ENCODE measurements at places on chromosomes 3 and 15.

DNA sequence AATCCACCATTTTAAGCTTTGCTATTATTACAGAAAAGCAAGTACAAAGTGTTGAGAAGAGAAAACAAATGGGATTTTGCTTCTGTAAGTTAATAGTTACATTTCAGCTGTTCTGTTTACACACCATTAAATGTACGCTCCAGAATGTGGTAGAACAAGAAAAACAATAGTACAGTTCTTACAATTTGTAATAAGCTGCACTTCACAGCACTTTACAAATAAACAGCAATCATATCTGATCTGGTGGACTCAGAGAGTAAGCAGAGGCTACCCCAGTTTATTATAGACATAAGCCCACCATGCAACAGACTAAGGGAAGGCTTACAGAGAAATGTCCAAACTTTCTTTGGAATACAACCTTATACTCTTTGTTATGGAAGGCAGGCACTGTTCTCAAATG is 126.4 kb downstream of the OXSM start:
- no peak for ATAC-seq

- ATAC-seq = no peak
Observed at GRCh38 chr3:45043728-45044299, 17.7 kb downstream of the CLEC3B start.

DNA sequence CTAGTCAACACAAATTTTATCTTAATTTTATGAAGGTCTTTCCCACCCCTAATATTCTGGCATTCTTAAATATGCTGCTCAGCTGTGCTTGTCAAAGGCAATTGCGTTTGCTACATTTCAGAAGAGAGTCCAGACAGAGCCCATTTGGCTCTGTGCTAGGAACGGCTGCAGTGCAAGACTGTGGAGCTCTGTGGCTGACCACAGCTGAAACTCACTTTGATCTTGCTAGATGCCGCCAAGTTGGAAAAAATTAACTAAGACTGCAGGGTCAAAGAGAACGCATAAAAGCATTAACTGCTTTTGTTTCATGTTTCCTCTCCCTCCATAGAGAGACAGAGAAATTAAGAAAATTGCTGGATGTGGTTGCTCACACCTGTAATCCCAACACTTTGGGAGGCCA is 7.6 kb upstream of the PPP1R2 start:
- ATAC-seq = no peak

GRCh38 chr3:66106788-66107187 is 68.1 kb upstream of the MAGI1 start:
- ATAC-seq = no peak

GRCh38 chr3:132549169-132549568 is 47.9 kb upstream of the ACKR4 start:
- ATAC-seq = no peak

DNA sequence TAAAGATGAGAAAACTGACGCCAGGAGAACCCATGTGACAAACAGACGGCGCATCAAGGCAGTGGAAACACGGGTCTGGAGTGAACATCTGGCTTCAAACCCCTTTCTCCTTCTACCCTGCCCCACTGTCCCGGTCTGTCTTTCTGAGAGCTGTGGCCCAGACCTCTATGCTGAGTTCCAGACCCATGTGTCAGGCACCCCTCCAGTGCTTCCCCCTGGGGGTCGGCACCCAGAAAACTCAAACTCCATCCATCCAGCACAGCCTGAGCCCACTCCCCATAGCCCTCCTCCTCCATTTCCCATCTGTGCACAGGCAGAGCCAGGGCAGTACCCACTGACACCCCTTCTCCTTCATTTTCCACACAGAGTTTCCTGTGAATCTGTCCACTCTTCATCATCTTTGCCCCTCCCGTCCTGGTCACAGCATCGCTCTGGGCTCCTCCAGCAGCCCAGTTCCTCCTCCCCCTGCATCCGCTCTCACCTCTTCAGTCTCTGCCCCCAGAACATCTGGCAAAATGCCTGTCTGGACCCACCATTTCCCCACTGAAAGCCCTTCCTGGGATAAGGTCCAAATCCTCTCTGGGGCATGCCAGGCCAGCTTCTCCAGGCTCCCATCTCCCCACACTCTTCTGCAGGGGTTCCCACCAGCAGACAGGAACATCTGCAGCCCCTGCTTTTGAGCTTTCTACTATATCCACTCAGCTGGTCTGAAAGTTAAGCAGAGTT is 2.9 kb downstream of the FAM240A start:
- no peak for ATAC-seq

- ATAC-seq = no peak
Observed at GRCh38 chr3:56899851-56900250, 98.1 kb upstream of the ARHGEF3 start.

DNA sequence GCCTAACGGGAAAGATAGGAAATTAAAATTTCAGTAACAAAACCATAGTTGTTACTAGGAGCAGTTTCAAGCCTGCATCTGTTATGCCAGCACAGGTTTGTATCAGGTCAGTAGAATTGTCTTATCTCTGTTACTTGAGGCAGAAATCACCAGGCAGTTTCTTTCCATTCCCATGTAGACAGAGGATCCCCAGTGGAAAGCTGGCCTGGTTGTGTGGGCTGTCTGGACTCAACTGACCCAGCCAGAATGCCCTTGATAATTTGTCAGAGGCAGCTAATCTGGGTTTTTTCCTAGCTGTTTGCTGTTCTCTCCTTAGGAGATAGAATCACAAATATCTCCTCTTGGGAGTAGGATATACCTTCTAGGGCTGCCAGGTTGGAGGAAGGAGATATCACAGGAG is 1044.7 kb downstream of the IGSF11 start:
- no peak for ATAC-seq

DNA sequence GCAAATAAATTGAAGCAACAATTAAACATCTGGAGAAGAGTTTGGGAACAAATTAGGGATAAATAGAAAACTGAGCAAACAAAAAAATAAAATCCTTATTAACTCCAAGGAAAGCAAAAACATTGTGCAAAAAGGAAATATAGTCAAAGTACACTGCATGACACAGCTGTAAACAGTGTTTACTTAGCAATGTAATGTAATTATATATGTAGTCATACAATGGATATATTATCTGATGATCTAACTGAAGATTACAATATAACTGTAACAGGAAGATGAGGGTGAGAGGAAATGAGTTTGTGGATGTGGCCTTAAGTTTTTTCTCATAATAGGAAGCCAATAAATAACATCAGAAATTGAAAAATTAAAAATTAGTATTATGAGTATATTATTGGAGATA is 42.5 kb downstream of the SCN10A start:
- ATAC-seq = no peak

DNA sequence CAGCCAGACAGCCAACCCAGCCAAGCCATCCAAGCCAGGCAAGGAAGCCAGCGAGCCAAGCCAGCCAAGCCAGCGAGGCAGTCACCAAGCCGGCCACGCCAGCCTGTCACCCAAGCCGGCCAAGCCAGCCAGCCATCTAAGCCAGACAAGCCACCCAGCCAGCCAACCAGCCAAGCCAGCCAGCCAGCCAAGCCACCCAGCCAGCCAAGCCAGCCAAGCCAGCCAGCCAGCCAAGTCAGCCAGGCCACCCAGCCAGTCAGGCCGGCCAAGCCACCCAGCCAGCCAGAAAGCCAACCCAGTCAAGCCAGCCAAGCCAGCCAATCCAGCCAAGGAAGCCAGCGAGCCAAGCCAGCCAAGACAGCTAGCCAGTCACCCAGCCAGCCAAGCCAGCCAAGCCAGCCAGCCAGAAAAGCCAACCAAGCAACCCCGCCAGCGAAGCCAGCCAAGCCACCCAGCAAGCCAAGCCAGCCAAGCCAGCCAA is 201.2 kb downstream of the GOLGA6L6 start:
- ATAC-seq = peak; percentile 49

DNA sequence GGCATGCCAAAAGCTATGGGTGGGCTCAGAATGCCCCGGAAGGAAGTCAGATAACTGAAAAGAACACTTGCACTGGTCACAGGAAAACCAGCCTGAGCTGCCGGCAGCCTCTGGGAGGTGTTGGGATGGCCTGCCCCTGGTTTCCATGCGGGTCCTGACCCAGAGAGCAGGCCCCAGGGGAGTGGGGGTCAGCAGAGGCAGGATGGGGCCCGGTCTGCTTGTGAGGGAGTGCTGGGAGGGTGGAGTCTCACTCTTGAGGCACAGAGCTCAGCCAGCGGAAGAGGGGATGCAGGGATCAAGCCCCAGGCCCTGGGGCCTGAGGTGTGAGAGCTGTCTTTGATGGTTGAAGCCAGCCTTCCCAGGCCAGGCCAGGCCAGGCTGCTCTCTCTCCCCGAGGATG is 2.4 kb upstream of the RPUSD3 start:
- ATAC-seq = no peak

DNA sequence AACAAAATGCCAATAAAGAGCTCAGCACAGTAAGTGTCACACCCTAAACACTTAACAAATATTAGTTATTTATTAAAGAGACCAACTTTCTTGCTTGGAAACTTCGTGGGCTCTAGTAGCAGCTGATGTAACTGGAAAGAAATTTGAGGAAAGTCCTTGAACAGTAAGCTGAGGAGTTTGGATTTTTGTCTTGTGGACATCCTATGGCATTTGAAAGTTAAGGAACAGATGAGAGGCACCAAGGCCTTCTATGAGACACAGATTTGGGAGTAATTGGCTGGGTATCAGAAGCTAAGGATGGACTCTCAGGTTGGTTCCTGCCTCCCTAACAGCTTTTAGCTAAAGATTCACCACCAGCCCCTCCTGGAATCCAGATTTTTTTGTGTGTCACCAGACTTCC is 59.7 kb upstream of the FILIP1L start:
- ATAC-seq = no peak

- ATAC-seq = no peak
Observed at GRCh38 chr3:101944308-101944707, 95.0 kb downstream of the NFKBIZ start.

- ATAC-seq = no peak
Observed at GRCh38 chr3:150605998-150606641, 3.0 kb downstream of the SELENOT start.

DNA sequence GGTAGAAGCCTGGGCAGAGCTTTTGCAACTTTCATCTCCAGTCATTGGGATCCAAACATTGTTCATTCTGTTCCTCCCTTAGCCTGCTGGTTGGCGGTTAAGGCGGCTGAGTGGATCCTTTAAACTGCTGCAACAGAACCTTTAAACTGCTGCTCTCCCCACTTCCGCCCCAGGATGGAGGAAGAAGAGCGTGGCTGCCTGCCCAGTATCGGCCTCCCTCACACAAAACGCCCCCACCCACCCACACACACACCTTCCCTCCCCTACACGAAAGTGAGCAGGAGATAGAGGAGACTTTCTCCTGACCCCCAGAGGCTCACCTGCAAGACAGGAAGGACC is 460 bp upstream of the ZMAT3 start:
- ATAC-seq = peak; percentile 46

GRCh38 chr3:158127250-158128219 is 17.6 kb downstream of the RSRC1 start:
- no peak for ATAC-seq

- ATAC-seq = no peak
Observed at GRCh38 chr15:68228143-68228970, 1.2 kb downstream of the CLN6 start.

GRCh38 chr3:172228036-172228415 is 188.6 kb downstream of the FNDC3B start:
- no peak for ATAC-seq

DNA sequence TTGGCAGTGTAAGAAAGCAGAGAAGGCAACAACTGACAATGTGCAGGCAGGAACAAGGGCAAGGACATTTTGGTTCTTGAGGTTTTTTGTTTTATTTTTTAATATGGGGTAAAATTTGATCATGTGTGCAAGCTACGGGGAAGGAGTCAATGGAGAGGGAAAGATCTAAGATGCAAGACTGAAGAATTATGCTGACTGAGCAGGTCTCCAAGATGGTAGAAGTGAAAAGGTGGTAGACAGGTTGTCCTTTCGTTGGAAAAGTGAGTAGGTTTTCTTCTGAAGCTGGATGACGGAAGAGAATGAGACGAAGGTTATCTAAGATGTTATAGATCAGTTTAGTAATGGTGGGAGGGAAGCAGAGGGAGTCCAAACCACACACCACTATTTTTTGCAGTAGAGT is 4.2 kb downstream of the CD47 start:
- no peak for ATAC-seq

DNA sequence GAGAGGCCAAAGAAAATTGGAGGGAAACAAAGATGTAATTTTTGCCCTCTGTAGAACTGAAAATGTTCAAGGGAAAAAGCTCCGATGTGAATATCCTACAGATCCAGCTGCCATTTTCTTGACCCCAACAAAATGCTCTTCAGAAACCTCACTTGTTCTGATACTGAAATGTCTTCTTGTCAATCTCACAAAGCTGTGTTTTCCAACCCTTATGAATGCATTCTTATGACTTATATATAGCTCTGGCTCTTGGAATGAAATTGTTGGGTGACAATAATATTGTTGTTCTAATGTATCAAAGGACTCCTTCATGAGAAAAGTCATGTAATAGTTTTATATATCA is 157.1 kb upstream of the TGFBR2 start:
- ATAC-seq = no peak

DNA sequence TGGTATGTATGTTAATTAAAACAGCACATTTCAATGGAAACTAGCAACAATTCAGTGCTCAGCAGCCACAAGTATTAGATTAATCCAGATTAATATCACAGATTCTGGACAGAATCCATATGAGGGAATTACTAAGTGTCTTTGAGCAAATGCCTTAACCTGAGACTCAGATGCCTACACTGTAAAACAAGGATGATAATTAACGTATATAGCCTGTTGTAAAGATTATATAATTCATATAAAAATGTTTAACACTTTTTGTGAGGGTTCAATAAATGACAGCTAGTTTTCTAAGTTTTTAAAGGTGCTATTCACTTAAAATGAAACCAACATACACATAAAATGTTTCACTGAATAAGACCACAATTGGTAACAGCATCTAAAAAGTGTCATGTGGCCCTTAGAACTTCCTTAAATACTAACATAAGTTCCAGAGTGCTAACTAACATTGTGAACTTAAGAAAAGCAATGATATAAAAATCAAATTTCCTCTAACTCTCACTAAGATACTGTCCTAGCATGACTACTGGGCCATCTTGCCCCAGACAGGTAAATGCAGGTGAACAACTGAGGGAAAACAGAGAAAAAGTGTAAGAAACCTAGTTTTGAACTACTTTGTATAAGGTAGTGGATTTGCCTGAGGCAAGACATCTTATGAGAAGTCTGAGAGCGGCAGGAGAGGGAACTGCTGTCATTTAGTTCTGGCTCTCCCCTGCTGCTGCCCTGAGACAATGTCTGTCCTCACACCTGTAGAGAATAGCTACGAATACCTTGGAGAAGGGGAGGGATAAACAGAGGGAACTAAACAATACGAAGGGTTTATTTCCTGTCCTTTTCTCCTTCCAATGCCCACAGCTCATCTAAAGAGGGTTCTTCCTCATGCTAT is 151.3 kb downstream of the ADAM10 start:
- no peak for ATAC-seq

GRCh38 chr3:181915551-181915950 is 203.8 kb downstream of the SOX2 start:
- ATAC-seq = no peak

- no peak for ATAC-seq
Observed at GRCh38 chr15:100668348-100668745, 66.0 kb downstream of the ASB7 start.

DNA sequence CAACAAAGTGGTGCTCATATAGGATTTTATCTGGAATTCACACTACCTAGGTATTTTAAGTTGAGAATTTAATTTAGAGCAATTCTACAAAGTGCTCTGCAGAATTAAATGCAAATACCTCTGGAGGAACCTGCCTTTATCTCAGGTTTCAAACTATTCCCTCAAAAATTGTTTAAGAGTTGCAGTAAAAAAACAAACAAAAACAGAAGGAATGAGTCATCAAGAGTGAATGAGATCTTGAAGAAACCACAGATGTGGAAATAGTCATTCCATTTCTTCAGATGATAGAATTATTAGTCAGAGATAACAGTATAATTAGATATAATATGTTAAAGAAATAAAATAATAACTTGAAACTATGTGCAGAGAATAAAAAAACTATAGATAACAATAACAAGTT is 80.8 kb upstream of the SCN5A start:
- ATAC-seq = no peak
